ENCODE measurements at places on chromosomes 1 and 21.

- DNase-seq = no peak
Measured at GRCh38 chr1:178651742-178652141, 73.3 kb upstream of the RALGPS2 start.

- no peak for DNase-seq
Measured at GRCh38 chr1:177849130-177849529, 120.7 kb downstream of the SEC16B start.

GRCh38 chr1:112981426-112981825 lies 25.4 kb upstream of the SLC16A1 start:
- no peak for DNase-seq

DNA sequence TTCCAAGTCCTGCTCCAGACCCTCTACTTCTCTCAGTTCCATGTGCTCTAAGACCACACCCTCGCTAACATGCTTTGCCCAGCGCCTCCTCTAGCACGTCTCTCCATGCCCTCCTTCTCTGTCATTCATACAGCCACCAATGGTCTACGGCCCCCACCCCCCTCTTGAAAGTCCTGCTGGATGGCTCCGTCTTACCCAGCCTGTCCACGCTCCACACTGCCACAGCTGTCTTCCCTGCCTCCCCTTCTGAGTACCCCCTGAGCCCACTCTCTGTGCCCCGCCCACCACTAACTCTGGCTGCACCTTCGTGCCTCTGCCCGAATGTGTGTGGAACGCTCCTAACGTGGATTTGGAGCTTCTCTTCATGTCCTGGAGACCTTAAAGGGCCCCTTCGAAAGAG lies 244.6 kb downstream of the TRABD2B start:
- DNase-seq = no peak

DNA sequence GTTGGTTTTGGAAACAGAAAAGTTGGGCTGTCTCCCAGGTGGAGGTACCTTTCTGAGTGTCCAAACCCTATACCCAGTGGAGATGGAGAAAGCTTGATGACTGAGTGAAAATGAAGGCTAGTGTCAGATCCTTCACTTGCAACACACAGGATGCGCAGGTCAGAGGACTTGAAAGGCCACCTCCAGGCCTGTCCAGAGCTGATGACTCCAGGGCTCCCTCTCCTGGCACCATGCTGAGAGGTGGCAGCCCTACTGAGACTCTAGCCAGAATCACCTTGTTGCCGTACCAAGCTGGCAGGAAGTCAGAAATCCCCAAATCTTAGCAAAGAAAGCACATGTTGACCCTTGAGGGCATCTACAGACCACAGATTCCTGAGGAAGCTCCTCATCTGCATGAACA lies 16.4 kb downstream of the KNCN start:
- no peak for DNase-seq
